Muscle of back (tissue), 13 donors: ENCODE measurements at places on chromosomes 4 and X.

GRCh38 chr4:54092405-54093323 is 7.3 kb upstream of the GSX2 start:
- no peak for DNase-seq

DNA sequence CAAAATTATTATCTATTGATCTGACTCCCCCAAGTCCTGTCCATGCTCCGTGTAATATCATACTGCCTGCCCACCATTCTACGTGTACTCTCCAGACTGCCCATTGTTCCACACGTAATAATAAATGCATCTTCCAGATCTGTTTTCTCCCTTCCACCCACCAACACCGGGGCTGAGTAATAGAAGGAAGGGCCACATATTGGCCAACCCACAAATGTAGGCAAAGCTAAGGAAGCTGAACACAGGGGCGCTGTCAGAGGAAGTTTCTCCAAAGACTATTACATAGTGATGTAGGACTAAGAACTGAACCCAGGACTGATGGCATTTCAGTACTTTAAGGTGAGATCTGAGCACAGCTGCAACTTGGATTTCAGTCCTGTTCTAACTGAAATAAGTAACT is 135.8 kb upstream of the GUCY1A1 start:
- no peak for DNase-seq

- DNase-seq: no peak
Observed at GRCh38 chr4:33296876-33297455, 2576.8 kb downstream of the PCDH7 start.

DNA sequence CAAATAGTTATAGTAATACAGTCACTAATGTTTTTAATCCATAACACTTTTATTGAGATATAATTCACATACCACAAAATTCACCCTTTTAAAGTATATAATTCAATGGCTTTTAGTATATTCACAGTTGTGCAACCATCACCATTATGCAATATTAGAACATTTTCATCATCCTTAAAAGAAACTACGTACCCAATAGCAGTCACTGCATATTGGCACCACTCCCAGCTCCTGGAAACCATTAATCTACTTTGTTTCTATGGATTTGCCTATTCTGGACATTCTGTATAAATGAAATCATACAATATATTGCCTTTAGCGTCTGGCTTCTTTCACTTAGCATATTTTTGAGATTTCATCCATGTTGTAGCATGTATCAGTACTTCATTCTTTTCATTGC is 99.3 kb downstream of the AMMECR1 start:
- DNase-seq: no peak

GRCh38 chr4:76607266-76607799 is 172.3 kb downstream of the SHROOM3 start:
- DNase-seq: no peak

- DNase-seq: no peak
Observed at GRCh38 chr4:122749704-122750454, 17.4 kb downstream of the BBS12 start.

GRCh38 chrX:69562904-69563578 is 52.9 kb upstream of the EDA start:
- no peak for DNase-seq
